ENCODE measurements at places on chromosomes 12 and 14. TPM values are rescaled to one million over a fixed set of nuclear protein-coding genes. Genes with fewer than 3 reads are reported as not detected.

TSPAN11 gene
- 0.44 TPM for polyA plus RNA-seq

GSG1 gene
- polyA plus RNA-seq, result 0.26 TPM

DPF3 gene
- polyA plus RNA-seq, result 3.6 TPM

STK38L gene
- polyA plus RNA-seq, result 13.9 TPM

BICDL1 gene
- polyA plus RNA-seq, result 0.02 TPM

MYO1H gene
- not detected for polyA plus RNA-seq

GPRC5A gene
- 230 TPM for polyA plus RNA-seq

CEBPE gene
- polyA plus RNA-seq, result not detected

KCNA5 gene
- polyA plus RNA-seq, result not detected

CFAP251 gene
- 1.3 TPM for polyA plus RNA-seq

KRT7 gene
- polyA plus RNA-seq, result 659 TPM

PLEK2 gene
- polyA plus RNA-seq, result 3.1 TPM

KRT76 gene
- not detected for polyA plus RNA-seq

MYF5 gene
- polyA plus RNA-seq, result not detected

GLI1 gene
- polyA plus RNA-seq, result 5.9 TPM

ESRRB gene
- not detected for polyA plus RNA-seq

PTCSC3 gene
- not detected for polyA plus RNA-seq

TMEM63C gene
- not detected for polyA plus RNA-seq

CPNE8 gene
- 0.98 TPM for polyA plus RNA-seq

ADAM20 gene
- 0.13 TPM for polyA plus RNA-seq

ADGRD1 gene
- polyA plus RNA-seq, result 40.1 TPM

TAS2R7 gene
- not detected for polyA plus RNA-seq

FGF23 gene
- polyA plus RNA-seq, result not detected

TAS2R20 gene
- polyA plus RNA-seq, result 0.64 TPM

HOXC6 gene
- 5.9 TPM for polyA plus RNA-seq

GPR162 gene
- 3.3 TPM for polyA plus RNA-seq

SLC25A21 gene
- 0.50 TPM for polyA plus RNA-seq

GRIP1 gene
- 0.88 TPM for polyA plus RNA-seq

ISCA2 gene
- 25.6 TPM for polyA plus RNA-seq

LRP1-AS gene
- not detected for polyA plus RNA-seq

CHGA gene
- polyA plus RNA-seq, result not detected

P2RX2 gene
- not detected for polyA plus RNA-seq

PFDN5 gene
- polyA plus RNA-seq, result 965 TPM

ADAM21 gene
- polyA plus RNA-seq, result 0.16 TPM

GPR65 gene
- 0.09 TPM for polyA plus RNA-seq

DPPA3 gene
- polyA plus RNA-seq, result not detected

KRT85 gene
- polyA plus RNA-seq, result not detected

PLA2G1B gene
- not detected for polyA plus RNA-seq

KRT81 gene
- polyA plus RNA-seq, result 24.7 TPM

IL22 gene
- not detected for polyA plus RNA-seq

OR6C2 gene
- not detected for polyA plus RNA-seq

CLEC6A gene
- not detected for polyA plus RNA-seq

LRRIQ1 gene
- polyA plus RNA-seq, result not detected

EEA1 gene
- polyA plus RNA-seq, result 11.9 TPM

MSI1 gene
- polyA plus RNA-seq, result not detected

Measured in BJ (cell line).